ENCODE measurements at places on chromosomes 5 and 9. TPM values are rescaled to one million over a fixed set of nuclear protein-coding genes. Genes with fewer than 3 reads are reported as not detected.

ZNF608 gene
- total RNA-seq, result 20.6 TPM

- DNase-seq, result no peak
Measured at GRCh38 chr9:31302620-31303418, 1081.6 kb upstream of the ACO1 start.

DNA sequence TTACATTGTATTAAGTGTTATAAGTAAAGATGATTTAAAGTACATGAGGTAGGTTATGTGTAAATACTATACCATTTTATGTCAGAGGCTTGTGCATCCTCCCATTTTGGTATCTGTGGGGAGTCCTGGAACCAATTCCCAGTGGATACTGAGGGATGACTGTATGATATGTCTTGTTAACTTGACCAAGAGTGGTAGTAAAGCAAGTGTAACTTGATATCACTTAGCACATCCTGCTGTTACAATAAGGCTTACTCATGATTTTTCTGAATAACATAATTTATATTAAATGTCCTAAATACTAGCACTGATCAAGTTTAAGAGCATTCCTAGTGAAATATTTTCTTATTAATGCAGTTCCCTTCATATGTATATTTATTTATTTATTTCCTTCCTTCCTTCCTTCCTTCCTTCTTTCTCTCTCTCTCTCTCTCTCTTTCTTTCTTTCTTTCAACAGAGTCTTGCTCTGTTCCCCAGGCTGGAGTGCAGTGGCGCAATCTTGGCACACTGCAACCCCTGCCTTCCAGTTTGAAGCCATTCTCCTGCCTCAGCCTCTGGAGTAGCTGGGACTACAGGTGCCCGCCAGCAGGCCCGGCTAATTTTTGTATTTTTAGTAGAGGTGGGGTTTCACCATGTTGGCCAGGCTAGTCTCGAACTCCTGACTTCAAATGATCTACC lies 7.5 kb downstream of the NDFIP1 start:
- no peak for DNase-seq

TMEM171 gene
- total RNA-seq, result not detected

SPINK6 gene
- total RNA-seq, result not detected

ORM2 gene
- total RNA-seq, result not detected

- peak; percentile 42 for DNase-seq
Measured at GRCh38 chr5:133730346-133730745, 118.0 kb upstream of the FSTL4 start.

DNA sequence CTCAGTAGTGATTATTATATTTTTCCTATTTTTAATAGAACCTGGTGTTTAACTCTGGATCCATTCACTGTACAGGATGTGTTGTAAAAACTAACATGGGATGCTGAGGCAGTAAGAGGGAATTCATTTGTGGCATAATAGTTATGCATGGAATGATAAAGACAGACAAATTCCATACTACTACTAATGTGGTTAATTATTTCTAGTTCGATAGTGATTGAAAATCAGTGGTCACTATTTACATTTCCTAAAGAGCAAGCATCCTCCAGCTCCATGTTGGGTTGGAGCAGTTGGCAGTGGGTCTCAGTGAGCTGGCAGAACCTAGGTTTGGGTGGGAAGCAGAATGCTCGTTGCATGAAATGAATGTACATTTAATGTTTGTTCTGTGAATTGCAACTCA lies 122.6 kb downstream of the SAXO1 start:
- DNase-seq, result no peak

FOXD4 gene
- not detected for total RNA-seq

DNA sequence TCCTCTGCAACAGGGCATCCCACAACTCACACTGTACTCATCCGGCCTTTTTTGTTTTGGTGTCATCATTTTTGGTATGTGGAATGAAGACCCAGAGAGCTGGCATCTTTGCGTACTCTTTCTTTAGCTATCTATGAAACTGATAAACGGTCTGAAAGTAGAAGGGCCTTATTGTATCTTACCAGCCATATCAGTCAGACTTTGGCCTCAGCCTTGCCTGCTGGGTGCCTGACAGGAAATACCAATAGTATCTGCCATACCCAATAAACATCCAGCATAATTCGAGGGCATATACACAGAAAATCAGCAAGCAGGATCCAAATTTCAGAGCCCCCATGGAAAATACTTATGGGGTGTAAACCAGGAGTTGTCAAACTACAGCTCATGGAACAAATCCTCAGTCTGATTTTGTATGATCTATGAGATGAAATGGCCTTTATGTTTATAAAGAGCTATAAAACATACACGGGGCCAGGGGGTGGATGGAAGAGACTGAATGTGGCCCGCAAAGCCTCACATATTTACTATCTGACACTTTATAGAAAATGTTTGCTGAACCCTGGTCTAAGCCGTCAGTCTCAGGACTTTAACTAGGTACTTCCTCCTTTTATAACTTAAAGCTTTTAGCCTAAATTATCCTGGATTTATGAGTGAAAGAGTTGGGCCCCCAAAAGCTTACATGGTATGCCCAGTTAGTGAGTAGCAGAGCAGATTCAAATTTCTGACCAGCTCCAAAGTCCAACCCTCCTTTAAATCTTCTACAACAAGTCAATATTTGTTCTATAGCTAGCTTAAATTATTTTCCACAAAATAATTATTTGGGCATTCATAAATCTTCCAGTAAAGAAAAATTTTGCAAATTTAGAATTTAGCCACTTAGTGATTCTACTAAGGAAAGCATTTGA lies 308.0 kb upstream of the PUM3 start:
- DNase-seq, result no peak

GRCh38 chr9:18910916-18911315 lies 122.1 kb downstream of the SAXO1 start:
- DNase-seq, result no peak

CCNI2 gene
- not detected for total RNA-seq

PRRT1B gene
- not detected for total RNA-seq

GRCh38 chr5:134247428-134248224 lies 21.8 kb upstream of the PPP2CA start:
- DNase-seq, result no peak

DNA sequence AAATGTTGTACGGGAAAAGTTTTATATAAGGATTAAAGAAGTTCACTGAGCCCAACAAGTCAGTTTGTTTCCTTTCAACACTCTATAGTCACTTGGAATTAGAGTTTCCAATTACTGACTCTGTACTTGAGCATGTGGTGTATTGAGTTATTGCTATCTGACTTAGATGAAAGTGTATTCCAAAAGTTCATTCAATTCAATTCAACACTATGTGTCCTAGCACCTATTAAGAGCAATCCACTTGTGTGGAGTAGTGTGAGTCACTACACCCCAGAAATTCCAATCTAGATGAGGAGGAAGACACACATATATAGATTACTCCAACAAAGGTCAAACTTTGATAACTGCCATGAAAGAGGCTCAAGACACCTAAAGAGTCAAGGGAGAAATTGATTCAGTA lies 98.2 kb upstream of the SLCO6A1 start:
- no peak for DNase-seq

- no peak for DNase-seq
Measured at GRCh38 chr9:87276851-87277261, 220.8 kb upstream of the DAPK1 start.

FOXD4L5 gene
- total RNA-seq, result not detected

- no peak for DNase-seq
Measured at GRCh38 chr9:126661122-126661520, 47.4 kb downstream of the LMX1B start.

- DNase-seq, result no peak
Measured at GRCh38 chr5:18487928-18488480, 853.7 kb downstream of the TAF11L14 start.

DNA sequence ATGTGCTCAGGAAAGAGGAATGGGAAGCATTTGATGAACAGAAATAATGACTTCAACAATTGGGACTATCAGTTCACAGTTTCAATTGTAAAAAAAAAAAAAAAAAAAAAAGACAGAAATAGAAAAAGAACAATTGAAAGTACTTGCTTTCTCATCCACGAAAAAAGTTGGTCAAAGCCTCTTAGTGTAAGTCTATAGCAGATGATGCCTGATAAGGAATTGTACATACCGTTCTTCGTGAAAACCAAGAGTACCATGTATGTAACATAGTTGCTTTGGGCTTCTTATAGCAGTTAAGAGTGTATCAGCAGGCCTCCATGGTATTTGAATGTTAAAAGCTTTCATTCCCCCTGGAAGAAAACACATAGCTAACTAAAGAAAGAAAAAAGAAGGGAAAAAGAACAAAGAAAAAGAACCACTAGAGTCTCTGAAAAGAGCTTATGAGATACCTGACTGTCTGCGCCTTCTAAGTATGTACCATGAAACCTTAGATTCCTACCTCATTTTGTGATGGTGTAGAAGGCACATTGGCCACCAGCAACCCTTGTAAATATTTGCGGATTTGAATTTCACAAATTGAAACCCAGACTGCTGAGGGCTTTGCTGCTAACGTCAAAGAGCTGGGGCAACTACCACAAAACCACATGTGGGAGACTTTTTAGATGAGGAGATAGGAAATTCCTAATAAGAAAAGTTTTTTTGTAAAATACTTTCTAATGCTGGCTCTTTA lies 75.2 kb downstream of the TMC1 start:
- no peak for DNase-seq

STC2 gene
- 2.9 TPM for total RNA-seq

CRAT gene
- 59.9 TPM for total RNA-seq

DNA sequence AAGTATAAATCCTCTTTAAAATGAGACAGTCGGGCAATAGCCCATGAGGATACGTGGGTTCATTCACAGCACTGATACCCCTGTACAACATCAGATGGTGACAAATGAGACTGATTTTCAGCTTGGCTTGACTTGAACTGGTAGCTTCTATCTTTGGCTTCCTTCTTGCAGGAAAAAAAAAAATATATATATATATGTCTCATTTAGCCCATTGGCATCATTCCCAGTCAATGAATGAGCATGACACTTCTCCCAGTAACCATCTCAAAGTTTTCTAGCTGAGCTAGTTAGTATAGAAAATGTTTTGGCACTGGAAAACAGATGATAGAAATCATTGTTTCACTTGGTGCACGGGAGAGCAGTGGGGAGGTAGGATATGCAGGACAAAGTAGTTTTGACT lies 222.5 kb upstream of the TAS2R1 start:
- no peak for DNase-seq

DNA sequence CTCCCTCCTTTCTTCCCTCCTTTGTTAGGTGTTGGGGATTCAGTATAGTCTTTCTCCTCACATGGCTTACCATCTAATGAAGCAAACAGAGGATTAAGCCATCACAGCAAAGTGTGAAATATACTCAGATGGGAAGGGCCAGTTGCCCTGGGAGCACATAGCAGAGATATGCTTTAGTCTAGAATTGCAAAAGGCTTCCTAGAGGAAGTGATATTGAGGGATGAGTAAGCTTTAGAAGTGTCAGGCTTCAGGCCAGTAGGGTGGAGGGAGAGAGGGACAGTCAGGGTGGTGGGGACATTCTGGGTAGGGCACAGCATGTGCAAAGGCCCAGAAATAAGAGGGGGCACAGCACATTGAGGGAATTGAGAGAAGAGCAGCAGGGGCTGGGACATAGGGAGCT lies 46.2 kb upstream of the GLRA1 start:
- no peak for DNase-seq

KCNV2 gene
- not detected for total RNA-seq

DNA sequence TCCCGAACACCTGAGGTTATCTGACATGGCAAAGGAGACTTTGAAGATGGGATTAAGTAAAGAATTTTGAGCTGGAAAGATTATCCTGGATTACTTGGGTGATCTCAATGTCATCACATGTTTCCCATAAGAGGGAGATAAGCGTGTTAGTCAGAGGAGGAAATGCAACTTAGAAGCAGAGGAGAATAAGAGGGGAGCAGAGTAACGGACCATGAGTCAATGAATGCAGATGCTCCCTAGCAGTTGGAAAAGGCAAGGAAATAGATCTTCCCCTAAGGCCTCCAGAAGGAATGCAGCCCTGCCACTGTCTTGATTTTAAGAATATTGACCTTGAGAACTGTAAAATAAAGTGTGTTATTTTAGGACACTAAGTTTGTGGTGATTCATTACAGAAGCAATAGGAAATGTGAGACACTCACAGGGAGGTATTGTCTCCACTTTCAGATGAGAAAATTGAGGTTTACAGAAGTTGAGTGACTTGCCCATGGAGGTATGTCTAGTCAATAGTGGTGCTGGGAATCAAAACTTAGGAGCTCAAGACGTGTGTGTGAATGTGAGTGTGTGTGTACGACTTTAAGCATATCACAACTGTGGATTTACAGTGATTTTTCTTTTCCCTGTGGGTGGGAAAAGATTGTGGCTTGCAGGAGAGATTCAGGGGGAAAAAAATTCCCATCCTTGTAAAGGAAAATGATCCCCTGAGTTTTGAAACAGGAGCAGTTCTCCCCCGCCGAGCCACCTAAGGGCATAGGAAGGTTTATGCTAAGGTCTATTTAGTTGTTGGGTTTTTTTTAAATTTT lies 125.3 kb downstream of the TRIM32 start:
- no peak for DNase-seq

DNA sequence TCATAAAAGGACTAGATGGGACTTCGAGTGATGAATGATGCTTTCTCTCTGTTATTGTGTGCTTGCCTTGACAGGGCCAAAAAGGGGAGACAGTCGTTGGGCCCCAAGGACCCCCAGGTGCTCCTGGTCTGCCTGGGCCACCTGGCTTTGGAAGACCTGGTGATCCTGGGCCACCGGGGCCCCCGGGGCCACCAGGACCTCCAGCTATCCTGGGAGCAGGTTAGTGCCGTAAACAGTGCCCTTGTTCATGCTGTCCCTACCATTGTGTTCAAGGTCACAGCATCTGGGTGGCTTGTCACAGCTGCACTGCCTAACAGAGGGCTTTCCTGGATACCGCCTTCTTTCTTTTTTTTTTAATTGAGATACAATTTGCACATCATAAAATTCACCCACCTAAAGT lies 48.7 kb upstream of the TGFBR1 start:
- no peak for DNase-seq

DNA sequence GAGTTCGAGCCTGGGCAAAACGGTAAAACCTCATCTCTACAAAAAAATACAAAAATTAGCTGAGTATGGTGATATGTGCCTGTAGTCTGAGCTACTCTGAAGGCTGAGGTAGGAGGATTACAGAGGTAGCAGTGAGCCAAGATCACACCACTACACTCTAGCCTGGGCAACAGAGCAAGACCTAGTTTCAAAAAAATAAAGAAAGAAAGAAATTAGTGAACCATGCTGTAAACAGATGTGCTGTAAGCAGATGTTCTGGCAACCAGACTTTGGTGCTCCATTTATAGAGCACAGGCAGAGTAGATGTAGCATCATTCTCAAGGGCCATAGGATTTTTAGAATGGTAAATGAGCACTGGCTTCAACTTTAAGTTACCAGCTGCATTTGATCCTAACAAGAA lies 115.4 kb downstream of the ST8SIA4 start:
- DNase-seq, result no peak

GRCh38 chr5:66710557-66711088 lies 114.4 kb downstream of the MAST4 start:
- DNase-seq, result no peak

DNA sequence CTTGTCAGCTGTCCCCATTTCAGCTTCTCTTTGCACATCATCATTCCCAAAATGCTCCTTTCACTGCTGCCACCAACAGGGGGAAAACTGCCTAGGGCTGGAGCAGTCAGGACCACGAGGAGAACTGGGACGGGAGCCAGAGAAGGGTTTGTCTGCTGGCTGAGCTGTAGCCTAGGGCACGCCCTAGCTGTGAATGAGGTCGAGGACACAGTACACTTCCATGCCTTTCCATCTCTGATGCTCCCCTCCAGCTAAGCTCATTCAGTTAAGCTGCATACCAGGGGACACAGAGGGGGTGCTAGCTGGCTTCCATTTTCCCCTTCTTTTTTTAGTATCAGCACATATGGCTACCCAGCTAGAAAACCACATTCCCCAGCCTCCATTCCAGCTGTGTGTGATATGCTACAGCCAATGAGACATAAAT lies 64.7 kb downstream of the STK10 start:
- DNase-seq, result no peak
